ENCODE measurements at places on chromosomes 16 and 17. TPM values are rescaled to one million over a fixed set of nuclear protein-coding genes. Genes with fewer than 3 reads are reported as not detected.
A peak's percentile ranks its signal among the peaks of the same experiment; 100 is the strongest.

- DNase-seq, result no peak
These were observed 13.8 kb upstream of the PLCG2 start for GRCh38 chr16:81765111-81765919.

- DNase-seq, result no peak
These were observed 23.8 kb upstream of the NAGLU start for GRCh38 chr17:42512246-42512645.

- DNase-seq, result no peak
These were observed 15.7 kb upstream of the CPPED1 start for GRCh38 chr16:12819126-12820117.

Gene ZMYND15
- total RNA-seq, result 0.18 TPM

Gene CD300C
- not detected for total RNA-seq

Gene SEPTIN1
- total RNA-seq, result not detected

- no peak for DNase-seq
These were observed 18.2 kb upstream of the MEOX1 start for GRCh38 chr17:43679911-43680310.

DNA sequence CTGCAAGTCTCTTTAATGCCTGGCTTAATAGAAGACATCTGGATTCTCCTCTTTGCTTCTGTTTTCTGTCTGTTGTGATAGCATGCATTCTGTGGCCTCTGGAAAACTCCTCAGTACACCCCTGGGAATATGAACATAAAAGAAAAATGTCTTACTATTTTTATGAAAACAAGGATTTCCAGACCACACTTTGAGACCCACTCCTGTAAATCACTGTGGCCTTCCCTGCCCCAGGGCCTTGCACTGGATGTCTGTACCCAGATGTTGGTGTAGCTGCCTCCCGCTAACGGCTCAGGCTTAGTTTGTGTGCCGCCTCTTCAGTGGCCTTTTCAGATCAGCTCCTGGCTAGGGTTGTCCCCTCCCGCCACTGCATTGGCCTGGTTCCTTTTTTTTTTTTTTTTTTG is 126.6 kb downstream of the SOCS1 start:
- DNase-seq, result no peak

GRCh38 chr17:20156196-20157000 is 147.2 kb downstream of the SPECC1 start:
- peak; percentile 26 for DNase-seq

Gene TNS4
- total RNA-seq, result not detected

Gene MT1H
- not detected for total RNA-seq

Gene RASD1
- total RNA-seq, result 10.1 TPM

- DNase-seq, result no peak
These were observed 9.5 kb downstream of the PYCARD start for GRCh38 chr16:31192856-31193642.

GRCh38 chr17:82272495-82273326 is 789 bp downstream of the CSNK1D start:
- no peak for DNase-seq

GRCh38 chr17:21202512-21202911 is 11.4 kb downstream of the TMEM11 start:
- DNase-seq, result no peak

- no peak for DNase-seq
These were observed 378.3 kb downstream of the CDH13 start for GRCh38 chr16:83004868-83005652.

- no peak for DNase-seq
These were observed 18.7 kb downstream of the CEP295NL start for GRCh38 chr17:78884148-78884825.

Gene EVPLL
- not detected for total RNA-seq

Gene MARVELD3
- total RNA-seq, result 1.2 TPM

Gene SLC4A1
- total RNA-seq, result 6.8 TPM

DNA sequence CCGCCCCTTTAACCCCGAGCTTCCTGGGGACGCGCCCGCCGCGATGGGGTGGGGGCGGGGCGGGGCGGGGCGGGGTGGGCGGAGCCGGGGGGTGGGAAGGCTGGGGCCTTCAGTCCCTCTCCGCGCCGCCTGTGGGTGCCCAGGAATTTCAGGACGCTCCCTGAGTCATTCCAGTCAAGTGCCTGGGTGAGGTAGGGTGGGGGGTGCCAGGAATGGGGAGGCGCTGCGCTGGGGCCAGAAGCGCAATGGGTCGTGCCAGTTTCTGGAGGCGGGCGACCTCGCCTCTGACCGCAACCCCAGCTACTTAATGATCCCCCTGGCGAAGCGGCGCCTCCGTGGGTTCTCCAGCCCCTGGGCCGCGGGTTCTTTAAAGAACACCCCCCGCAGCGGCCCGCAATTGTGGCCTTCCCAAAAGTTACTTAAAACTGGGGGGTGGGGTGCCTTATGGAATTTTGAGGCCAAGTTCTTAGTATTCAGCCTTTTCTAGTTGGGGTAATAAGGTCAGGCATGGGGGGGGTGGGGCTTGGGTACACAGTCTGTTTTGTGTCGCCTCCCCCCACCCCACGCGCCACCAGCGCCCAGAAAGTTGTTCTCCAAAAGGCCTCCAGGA is 826 bp upstream of the GSE1 start:
- no peak for DNase-seq

DNA sequence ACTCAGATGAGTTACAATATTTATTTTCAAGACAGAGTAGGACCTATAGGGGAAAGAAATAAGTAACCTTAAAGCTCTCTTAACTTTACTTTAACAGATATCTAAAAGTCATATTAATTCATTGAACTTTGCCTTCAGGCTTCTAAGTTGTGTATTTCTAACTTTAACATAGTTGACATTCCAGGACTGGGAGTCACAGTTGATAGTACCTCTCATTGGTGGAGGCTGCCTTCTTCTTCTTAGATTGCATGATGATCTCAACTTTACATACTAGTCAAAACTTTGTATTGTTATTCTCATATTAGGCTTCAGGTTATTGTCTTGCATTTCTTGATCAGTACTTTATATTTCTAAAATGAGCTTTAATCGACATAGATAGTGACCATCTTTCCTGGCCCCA is 350.1 kb upstream of the KIF2B start:
- no peak for DNase-seq

DNA sequence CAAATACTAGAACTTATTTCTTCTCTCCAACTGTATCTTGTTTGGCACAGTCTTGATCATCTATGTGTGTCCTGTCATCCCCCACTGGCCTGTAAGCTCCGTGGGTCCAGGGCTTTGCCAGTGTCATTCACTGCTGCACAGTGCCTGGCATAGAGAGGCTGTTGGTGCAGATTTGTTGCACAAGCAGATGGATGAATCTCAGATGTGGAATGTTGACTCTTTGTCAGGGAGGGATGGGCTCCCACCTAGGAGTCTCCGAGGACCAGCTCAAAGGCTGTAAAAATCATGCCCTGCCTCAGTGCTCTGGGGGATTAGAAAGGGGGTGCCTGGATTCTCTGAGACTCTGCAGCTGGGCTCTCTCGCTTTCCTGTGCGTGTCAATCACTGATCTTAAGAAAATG is 60.6 kb downstream of the RAB11FIP4 start:
- no peak for DNase-seq

Gene NPIPA1
- 114 TPM for total RNA-seq
